ENCODE measurements at places on chromosomes 5 and 9. TPM values are rescaled to one million over a fixed set of nuclear protein-coding genes. Genes with fewer than 3 reads are reported as not detected.

DNA sequence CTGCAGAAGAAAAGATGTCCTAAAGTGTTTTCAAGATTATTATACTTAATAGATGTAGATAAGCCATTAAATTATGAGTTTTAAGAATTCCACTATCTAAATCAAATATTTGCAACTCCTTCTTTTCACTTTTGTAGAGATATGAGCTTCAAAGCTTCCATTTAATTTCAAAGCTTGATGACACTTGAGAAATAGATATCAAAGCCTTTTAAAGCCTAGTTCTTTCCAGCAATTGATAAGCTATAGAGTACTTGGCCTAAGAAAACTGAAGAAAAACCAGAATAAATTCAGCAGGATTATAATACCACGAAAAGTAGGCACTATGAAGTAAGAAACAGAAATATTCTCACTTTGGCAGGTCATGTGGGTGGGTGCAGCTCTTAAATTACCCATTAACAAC is 1.7 kb downstream of the TNFSF8 start:
- no peak for DNase-seq

GRCh38 chr9:121844098-121844497 is 192.7 kb downstream of the DAB2IP start:
- no peak for DNase-seq

DNA sequence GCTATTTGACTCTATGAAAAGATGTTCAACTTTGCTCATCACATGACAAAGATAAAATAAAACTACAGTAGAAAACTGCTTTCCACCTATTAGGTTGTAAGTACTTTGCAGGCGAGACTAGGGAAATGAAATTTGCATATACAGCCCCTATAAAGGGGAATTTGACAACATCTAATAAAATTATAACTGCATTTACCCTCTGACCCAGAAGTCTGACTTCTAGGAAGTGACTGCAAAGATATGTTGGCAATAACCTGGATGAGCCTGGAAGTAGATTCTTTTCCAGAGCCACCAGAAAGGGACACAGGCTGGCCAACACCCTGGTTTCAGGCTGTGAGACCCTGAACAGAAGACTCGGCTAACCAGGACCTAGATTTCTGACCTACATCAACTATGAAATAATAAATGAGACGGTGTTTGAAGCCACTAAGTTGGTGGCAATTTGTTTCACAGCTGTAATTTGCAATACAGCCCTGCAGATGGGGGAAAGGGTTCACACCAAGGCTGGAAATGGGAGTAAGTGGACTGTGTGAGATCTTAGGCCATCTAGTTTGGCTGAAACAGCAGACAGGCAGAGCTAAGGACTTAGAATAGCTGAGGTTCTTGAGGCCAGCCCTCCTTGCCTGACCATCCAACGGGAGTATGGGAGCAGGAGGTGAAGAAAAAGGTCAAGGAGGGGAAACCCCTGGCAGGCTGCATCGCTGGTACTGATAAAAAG is 106.6 kb downstream of the SIL1 start:
- DNase-seq: no peak

Gene IER5L
- 10.5 TPM for polyA plus RNA-seq

Gene CTXN3
- not detected for polyA plus RNA-seq
